ENCODE measurements at places on chromosomes 2 and 18.

DNA sequence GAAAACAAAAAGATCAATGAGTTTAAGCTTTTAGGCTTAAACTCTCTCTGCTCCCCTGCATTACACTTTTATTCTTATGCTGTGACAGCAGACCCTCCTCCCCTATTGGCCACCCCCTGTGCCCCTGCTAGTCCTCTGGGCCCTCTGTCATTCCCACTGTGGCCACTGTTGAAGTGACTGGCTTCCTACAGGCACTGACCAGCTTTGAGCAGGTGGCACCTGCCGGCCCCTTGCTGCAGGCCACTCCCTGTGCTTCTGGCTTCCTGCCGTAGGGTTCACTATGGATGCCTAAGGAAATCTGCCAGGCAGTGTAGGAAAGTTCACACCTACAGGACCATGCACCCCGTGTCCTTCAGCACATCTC lies 156.5 kb upstream of the L3MBTL4 start:
- DNase-seq: no peak

- no peak for DNase-seq
These were observed 31.9 kb upstream of the MSTN start for GRCh38 chr2:190094316-190094871.

DNA sequence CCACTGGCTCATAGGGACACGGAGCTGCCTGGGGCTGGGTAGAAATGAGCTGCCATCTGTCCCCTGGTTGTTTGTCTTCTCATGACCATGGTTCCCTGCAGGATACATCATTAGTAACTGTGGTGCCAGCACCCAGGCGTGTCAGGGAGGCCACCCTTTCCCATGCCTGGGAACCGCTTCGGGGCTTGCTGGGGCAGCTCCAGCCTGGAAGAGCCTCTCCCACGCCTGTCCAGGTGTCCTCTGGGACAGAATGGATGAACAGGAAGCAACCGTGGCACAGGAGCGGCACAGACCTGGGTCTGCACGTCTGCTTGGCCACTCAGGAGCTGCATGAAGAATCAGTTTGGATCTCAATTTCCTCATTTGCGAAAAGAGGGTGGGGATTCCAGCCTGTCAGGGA lies 34.8 kb downstream of the SDC1 start:
- no peak for DNase-seq

DNA sequence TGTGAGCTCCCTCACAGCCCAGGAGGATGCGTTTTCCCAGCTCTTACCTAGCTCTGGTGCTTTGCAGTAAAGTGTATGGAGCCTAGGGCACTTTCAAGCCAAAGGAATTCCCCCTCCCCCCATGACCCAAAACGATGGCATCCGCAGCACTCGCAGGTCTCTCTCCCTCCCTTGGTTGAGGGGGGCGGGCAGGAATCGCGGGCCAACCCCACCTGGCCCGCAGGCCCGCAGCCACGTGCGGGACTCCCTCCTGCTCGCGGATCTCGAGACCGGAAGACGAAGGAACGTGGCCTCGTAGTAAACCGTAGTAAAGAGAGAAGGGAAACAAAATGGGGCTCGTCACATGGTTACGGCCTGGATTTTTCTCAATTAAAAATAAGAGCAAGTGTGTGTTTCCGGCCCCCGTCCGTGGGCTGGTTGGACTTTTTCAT lies 8.5 kb downstream of the IRS1 start:
- DNase-seq: no peak

DNA sequence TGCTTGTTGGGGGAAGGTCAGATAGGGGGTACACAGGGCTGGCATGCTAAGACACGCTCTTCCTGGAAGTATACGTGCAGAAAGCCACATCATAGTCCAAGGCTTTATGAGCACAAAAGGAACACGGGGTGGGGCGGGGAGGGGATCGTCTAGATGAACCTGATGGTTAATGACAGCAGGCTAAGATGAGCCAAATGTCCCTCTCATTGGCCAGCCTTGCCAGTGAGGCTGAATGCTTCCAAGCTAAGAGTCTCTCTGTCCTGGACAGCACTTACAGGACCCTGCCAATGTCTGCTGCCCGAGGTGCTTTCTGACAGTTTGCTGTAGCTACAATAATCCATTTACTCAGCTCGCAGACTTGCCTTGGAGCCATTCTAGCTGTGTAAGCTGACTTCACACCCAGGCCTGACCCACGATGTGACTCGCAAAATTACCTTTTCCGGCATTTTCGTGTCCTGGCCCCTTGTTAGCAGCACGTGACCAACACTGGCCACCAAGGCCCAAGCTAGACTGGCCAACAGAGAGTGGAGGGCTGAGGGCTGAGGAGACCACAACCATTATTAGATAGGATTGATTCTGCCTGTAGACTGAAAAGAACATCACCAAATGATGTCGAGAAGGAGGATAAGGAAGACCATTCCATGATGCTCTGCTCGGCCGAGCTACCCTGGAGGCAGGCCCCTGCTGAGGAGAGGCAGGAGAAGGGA lies 84.2 kb downstream of the MALT1 start:
- DNase-seq: no peak

DNA sequence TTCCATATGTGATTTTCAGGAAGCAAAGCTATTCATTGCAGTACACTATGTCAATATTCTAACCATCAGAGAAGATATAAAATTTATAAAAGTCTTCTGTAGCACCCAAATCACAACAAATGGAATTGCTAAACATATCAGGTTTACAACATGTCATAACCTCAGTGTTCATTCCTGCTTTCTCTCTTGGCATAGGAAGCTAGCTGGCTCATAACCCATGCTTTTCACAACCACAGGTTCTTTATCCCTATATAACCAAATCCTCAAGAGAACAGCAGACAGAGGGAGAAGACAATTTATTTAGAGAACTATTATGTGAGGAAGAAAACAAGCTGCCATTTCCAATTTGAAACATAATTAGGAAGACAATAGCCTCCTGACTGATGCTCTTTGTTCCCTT lies 997.0 kb upstream of the ACVR2A start:
- DNase-seq: no peak

DNA sequence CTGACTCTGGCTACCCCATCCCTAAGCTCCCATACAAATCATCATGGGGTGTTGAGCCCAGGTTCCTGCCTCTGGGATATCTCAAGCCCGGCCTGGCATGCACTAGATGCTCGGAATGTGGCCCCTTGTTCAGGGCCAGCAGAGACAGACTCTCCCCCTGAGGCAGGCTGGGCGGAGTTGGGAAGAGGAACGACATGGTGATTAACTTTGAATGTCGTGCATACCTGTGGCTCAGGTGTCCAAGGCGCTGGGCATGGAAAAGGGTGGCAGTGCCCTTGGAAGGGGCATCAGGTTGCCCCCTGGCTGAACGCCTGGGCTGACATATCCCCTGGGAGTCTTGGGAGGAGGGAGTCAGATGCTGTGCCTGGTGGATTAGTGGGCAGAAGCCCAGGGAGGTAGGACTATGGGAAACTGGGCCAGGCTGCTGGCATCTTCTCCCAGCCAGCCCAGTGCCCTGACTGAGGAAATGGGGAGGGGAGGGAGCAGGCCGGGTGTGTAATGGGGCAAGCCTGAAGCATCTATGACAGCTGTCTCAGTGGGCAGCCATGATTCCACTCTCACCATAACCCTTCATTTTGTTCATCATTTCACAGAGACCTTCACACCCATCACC lies 57.8 kb upstream of the OTOF start:
- DNase-seq: no peak

GRCh38 chr2:175026385-175026784 lies 21.2 kb upstream of the CHN1 start:
- DNase-seq: no peak

DNA sequence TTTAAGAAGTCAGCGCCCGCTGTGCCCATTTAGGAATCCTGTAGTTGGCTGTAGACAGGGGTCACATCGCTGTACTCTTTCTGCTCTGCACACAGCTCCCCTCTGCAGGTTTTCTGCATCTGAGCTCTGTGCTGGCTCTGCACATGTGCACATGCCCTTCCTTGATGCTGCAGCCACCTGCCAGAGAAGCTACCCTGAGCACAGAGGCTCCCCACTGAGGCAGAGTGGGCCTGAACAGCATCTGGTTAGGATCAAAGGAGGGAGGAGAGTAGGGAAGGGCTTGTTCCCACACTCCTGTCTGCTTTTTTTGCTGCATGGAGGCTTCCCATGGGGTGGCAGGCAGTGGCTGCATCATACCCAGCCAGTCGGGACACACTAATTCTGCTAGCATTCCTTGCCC lies 238.9 kb downstream of the FHOD3 start:
- DNase-seq: no peak

GRCh38 chr2:60459851-60460250 lies 93.6 kb downstream of the BCL11A start:
- DNase-seq: no peak

GRCh38 chr18:5969989-5970403 lies 74.7 kb upstream of the TMEM200C start:
- no peak for DNase-seq

GRCh38 chr2:236367506-236368289 lies 103.5 kb upstream of the ASB18 start:
- no peak for DNase-seq

- DNase-seq: no peak
These were observed 25.7 kb upstream of the CRIM1 start for GRCh38 chr2:36329746-36330472.

GRCh38 chr2:82317012-82317411 lies 2012.5 kb upstream of the LRRTM1 start:
- no peak for DNase-seq

- no peak for DNase-seq
These were observed 360.8 kb downstream of the SOCS6 start for GRCh38 chr18:70649683-70650082.

DNA sequence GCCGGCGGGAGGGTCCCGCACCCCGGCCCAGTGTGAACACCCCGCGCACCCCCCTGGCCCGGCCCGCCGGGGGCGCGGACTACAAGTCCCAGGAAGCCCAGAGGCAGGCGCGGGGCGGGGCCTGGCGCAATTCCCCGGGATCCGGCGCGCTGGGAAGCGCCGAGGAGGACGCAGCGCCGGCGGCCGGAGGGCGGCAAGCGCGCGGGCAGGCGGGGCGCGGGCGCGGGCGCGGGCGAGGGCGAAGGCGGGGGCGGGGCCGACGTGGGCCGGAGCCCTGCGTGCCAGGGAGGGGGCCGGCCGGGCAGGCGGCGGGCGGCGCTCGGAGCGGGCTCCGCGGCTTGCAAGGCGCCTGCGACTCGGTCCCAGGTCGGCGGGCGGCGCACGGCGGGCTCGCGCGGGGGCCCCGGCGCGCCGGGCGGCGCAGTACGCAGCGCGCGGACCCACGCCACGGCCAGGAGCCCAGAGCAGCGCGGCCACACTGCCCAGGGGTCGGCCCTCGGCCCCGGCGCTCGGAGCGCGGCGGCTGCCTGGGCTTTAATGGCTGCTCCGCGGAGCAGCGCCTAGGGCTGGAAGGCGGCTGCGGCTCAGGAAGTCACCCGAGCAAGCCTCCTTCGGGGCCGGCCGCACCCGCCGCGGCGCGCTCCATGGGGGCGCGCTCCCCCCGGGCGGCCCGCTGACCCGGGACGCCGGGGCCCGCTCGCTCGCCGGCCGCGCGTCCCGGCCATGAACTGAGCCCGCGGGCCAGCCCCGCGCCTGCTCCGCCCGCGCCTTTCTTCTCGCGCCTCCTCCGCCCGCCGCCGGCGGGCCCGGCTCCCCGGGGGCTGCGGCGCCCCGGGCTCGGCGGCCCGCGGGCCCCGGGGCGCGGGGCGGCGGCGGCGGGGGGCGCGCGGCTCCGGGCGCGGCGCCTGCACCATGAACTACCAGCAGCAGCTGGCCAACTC lies at the start of gene AGAP1:
Gene AGAP1, plus strand, starts transcription at position 269 of the 941 bp plus-strand sequence.
- DNase-seq: no peak

DNA sequence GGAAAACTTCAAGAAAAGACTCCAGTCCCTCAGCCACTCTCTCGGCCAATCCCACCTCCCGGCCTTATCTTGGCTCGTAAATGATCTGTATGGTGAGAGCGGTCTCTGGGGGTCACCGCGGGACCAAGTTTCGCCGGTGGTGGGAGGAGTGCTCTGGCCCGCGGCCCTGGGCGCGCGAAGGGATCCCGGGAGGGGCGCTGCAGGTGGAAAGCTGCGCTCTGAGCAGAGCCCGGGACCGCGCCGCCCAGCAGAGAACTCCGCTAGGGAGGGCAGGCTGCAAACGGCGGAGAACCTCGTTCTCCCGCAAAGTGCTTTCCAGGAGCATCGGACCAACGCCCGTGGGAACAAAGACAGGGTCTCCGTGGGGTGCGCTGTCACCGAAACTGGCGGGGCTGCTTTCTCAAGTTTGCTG lies 622 bp downstream of the LRP2 start:
- no peak for DNase-seq

DNA sequence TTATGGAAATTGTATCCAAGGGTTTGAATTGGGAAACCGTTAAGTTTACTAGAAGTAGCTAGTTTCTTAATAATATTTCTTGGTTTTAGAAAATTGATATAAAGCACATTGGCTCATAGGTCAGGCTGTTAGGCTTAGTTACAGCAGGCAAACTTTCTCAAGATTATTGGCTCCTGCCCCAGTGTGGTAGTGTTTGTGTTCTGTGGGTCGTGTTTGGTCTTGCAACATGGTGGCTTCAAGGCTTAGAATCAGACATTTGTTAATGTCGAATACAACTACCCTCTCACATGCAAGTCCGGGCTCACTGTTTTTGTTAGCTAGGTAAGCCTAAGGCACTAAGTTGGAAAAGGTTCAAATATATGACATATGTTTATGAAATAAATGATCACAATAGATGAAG lies 19.6 kb downstream of the CERS6 start:
- DNase-seq: no peak

DNA sequence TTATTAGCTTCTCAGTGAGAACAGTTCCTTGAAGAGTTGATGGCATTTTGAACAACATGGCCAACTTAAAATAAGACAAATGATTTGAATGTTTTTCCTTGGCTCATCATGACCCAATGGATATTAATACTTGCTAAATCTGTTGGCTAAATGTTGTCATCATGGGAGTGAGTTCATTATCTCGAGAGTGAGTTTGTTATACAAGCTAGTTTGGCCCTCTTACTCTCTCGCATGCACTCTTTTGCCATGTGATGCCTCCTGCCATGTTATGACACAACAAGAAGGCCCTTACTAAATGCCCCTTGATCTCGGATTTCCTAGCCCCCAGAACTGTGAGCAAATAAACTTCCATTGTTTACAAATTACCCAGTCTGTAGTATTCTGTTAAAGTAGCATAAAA lies 22.9 kb upstream of the SANBR start:
- DNase-seq: no peak

- no peak for DNase-seq
These were observed 85.1 kb downstream of the BCL2 start for GRCh38 chr18:63234432-63234831.

DNA sequence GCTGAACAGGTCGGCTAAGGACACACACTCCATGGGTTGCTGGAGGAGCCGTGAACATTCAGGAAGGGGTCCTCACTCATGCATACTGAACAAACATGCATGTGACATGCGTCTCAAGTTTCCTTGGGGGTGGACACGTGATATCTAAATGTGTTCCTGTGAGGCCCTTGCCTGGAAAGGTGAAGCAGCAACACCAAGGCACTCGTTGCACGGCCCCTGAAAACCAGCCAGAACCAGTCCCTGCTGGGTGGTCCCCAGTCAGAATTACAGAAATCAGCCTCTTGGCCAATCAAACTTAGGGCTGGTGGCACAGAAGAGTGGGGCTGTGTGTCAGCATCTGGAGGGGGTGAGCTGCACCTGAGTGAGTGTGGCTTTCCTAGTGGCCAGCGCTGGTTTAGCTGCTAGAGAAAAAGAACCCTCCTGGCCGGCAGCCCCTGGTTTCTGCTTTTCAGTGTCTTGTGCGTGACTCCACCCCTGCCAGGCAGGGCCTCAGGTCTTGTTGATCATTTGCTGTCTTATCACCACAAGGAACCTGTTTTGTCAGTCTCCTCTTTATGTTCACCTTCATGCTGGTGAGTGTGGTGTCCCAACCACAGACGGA lies 3.2 kb upstream of the AQP12B start:
- no peak for DNase-seq

GRCh38 chr2:238489431-238489830 lies 62.7 kb downstream of the ASB1 start:
- no peak for DNase-seq

Data from stimulated activated CD4-positive, alpha-beta T cell treated with anti-CD3 and anti-CD28 coated beads, Interleukin-4, amount 100 ng/mL, for 48 hours (primary cell).